ENCODE measurements at places on chromosomes 3 and 15. TPM values are rescaled to one million over a fixed set of nuclear protein-coding genes. Genes with fewer than 3 reads are reported as not detected.

FAM3D gene
- not detected for polyA plus RNA-seq

HSPBAP1 gene
- 5.3 TPM for polyA plus RNA-seq

DNAJA4 gene
- 24.2 TPM for polyA plus RNA-seq

TMEM45A gene
- 1.1 TPM for polyA plus RNA-seq

GRCh38 chr3:134833453-134834163 lies 38.5 kb downstream of the EPHB1 start:
- DNase-seq = no peak

- no peak for DNase-seq
Measured at GRCh38 chr3:113005611-113006010, 14.8 kb downstream of the GTPBP8 start.

DNA sequence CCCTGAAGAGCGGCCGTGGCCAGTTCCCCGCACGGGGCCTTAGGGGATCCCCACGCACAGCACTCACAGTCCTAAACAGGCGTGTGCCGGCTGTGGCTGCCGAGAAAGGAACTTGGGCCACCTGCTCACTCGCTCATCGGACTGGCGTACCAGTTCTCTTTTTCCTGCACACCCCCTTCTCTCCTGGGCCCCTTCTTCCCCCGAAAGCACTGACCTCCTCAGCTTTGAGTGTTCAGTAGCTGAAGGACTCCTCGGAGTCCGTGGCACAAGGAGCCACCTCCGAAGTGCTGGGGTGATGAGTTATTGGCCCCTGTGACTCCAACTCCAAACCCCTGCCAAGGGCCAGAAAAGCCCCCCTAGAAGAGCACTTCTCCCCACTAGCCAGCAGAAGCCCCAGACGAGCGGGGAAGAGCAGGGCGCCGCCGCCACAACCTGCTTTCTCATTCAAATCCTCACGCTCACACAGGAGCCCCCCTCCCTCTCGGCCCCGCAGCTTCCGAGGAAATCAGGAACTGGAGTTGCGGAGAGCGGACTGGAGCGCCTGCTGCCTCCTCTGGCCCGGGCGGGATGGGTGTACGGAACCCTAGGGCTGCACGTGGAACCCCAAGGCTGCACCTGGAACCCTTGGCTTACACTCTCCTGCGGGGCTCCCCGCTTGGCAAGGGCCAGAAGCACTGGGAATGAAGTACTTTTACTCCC lies at the start of gene PLCH1:
Gene PLCH1 (minus strand): TSS at position 446 of the 699 bp plus-strand sequence. CDS start 40,847 bp downstream, outside the sequence.
- peak; percentile 93 for DNase-seq

- DNase-seq = peak; percentile 40
Measured at GRCh38 chr3:189297932-189298331, 126.2 kb downstream of the TPRG1 start.

- DNase-seq = peak; percentile 83
Measured at GRCh38 chr15:57561041-57561711, 30.5 kb upstream of the MYZAP start.

- DNase-seq = no peak
Measured at GRCh38 chr3:29705906-29706844, 425.3 kb downstream of the RBMS3 start.

- no peak for DNase-seq
Measured at GRCh38 chr15:85581495-85581894, 201.1 kb downstream of the AKAP13 start.

DNA sequence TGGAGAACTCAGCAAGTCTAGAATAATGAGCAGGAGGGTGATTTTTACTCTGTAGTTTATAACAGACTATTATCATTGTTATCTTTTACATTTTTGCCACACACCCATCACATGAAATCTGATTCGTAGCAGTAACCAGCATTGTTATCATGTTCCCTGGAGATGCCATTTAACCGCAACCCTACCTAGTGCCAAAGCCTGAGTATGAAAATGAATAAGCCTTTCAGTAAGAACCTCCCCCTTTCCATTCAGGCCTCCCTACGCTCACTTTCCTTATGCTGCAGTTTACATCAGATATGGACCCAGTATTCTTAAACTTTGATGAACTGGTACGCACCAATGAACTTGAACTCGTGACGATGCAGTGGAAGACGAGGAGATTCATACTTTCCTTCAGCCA lies 158.7 kb upstream of the SPRED1 start:
- no peak for DNase-seq
